ENCODE measurements at places on chromosomes 7 and 10. TPM values are rescaled to one million over a fixed set of nuclear protein-coding genes. Genes with fewer than 3 reads are reported as not detected.

PLXNA4 gene
- 0.59 TPM for polyA plus RNA-seq

GJD4 gene
- not detected for polyA plus RNA-seq

LRRN3 gene
- polyA plus RNA-seq = not detected

VTI1A gene
- 9.0 TPM for polyA plus RNA-seq

UNC5B gene
- polyA plus RNA-seq = 9.1 TPM

FRMD4A gene
- 23.6 TPM for polyA plus RNA-seq

CNPY1 gene
- not detected for polyA plus RNA-seq

NUP42 gene
- polyA plus RNA-seq = 21.2 TPM

HMX2 gene
- polyA plus RNA-seq = not detected

CAMK2B gene
- not detected for polyA plus RNA-seq

C7orf33 gene
- not detected for polyA plus RNA-seq

SUGCT gene
- 152 TPM for polyA plus RNA-seq

ZNF107 gene
- polyA plus RNA-seq = 1.3 TPM

GPNMB gene
- 175 TPM for polyA plus RNA-seq

RASA4B gene
- polyA plus RNA-seq = 14.4 TPM

VGF gene
- not detected for polyA plus RNA-seq

HKDC1 gene
- polyA plus RNA-seq = not detected

PDGFA gene
- 61.1 TPM for polyA plus RNA-seq

PPP1R17 gene
- polyA plus RNA-seq = not detected

CASP7 gene
- polyA plus RNA-seq = 16.5 TPM
